ENCODE measurements at places on chromosomes 2 and 18.

GRCh38 chr2:124526221-124526620 is 501.1 kb downstream of the CNTNAP5 start:
- DNase-seq: no peak

- DNase-seq: no peak
These were observed 45.8 kb downstream of the TCF7L1 start for GRCh38 chr2:85178980-85179411.

- DNase-seq: no peak
These were observed 37.4 kb downstream of the DNMT3A start for GRCh38 chr2:25304321-25304720.

GRCh38 chr2:173448938-173449471 is 94.3 kb downstream of the CDCA7 start:
- no peak for DNase-seq

DNA sequence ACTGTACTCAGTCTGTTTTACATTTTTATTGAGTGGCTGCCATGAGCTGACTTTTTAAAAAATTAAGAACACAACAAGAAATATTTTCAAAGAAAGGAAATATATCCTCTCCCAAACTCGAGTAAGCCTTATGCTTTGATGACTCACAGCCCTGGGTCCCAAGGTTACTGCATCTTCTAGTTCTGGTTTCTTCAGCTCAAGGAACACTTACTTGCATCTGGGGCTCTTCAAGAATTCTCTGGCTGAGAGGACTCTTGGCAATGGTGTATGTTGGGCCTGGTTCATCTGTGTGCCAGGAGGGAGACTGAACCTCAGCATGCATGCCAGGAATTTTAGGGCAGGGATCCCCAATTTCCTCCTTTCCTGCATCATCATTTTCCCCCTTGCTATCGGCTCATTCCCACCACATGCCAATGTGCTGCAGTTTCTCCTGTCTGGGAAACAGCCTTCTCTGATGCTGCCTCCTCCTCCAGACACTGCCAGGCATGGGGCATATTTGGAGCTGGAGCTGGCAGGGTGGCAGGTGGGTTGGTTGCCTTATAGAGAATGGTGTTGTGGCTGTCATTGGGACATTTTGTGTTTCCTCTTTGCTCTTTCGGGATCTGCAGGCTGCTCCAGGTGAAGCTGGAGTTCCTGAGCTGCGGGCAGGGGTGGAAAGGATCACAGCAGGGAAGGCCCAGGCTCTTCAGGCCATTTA is 192.2 kb upstream of the HS6ST1 start:
- no peak for DNase-seq

DNA sequence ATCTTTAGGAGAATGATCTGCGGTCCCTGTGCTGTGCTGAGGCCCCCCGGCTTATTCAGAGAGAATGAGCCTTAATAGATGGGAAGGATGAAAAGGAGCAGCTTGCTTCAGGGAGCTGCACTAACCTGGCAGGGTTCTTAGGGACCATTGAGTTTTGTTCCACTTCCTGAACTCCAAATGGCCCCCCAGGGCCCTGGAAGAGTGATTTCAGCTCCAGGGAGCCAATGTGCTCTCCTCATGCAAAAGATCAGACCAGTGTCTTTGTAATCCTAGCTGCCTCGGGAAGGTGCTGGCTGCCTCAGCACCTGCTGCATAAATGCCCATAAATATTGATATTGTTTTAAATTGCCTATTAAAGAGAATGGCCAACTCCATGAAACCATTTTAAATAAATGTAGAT is 210.2 kb downstream of the NCK2 start:
- no peak for DNase-seq

GRCh38 chr2:82237994-82238662 is 1933.6 kb upstream of the LRRTM1 start:
- DNase-seq: no peak

DNA sequence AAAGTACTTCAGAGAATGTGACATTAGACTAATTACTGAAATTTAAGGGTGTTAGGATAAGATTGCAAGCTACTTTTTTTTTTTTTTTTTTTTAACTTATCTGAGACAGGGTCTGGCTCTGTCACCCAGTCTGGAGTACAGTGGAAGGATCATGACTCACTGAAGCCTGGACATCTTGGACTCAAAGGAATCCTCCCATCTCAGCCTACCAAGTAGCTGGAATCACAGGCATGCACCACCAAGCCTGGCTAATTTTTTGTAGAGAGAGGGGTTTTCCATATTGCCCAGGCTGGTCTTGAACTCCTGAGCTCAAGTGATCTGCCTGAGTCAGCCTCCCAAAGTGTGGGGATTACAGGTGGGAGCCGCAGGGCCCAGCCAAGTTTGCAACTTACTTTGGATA is 1246.0 kb upstream of the ZEB2 start:
- no peak for DNase-seq

GRCh38 chr18:79365701-79366100 is 30.0 kb upstream of the NFATC1 start:
- DNase-seq: no peak

DNA sequence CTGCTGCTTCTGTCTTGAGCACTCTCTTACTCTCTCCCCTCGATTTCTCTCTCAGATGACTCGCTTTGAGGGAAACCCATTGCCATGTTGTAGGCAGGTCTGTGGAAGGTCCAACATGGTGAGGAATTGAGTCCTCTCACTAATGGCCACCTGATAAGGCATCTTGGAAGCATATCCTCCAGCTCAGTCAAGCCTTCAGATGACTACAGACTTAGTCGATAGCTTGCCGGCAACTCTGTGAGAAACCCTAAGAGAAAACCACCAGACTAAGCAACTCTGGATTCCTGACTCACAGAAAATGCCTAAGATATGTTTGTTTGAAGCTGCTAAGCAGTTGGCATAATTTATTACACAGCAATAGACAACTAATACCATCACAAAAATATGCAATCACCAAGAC is 51.2 kb downstream of the WDR75 start:
- no peak for DNase-seq

DNA sequence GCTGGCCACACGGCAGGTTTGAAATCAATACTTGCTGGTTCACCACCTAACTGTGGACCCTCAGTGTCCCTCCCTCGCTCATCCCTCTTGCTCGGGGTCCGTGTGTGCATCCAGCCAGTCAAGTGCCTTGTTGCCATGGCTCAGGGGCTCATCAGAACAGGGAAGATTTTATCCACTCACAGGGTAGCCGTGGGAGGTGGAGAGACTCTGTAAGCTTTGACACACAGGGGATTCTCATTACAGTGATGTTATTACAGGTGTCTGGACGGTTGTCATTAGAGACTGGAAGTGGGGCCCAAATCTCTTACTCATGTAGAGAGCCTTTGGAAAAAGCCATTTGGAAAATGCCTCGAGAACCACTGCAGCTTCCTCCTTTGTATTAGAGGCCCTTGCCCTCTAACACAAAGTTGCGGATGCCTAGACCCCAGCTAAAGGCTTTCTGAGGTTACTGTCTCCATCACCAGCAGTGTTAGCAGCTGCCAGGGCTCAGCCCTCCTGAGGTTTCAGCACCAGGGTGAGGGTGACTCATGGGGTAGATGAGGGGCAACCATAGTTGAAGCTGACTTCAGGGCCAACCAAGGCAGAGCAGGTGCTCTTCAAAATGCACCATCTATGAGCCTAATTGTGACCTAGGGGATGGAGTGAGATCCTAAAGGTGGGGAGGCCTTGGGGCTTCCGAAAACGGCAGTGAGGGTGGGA is 195.6 kb downstream of the CLIP4 start:
- DNase-seq: no peak

GRCh38 chr2:2014251-2014771 is 270.0 kb upstream of the PXDN start:
- no peak for DNase-seq
